ENCODE measurements at places on chromosomes 2 and 18.
A peak's percentile ranks its signal among the peaks of the same experiment; 100 is the strongest.

- DNase-seq, result no peak
These were observed 804.4 kb downstream of the SATB2 start for GRCh38 chr2:198653311-198653710.

DNA sequence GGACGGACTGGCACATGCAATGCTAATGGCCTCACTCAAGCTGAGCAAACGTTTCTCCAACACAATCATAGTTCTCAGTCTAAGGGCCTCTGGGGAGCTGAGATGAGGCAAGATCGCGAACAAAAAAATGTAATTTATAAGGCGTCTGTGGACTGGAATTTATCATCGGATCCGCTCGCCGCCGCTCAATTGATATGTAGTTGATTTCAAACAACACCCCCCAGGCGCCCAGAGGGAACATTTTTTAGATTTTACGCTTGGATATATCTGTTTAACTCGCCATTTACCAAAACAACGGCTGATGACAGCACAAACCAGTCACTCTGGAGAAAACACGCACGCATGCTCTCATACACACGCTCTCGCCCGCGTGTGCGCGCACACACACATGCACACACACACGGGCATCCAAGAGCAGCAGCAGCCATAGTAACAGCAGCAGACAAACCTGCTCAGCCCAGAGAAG, 335.8 kb downstream of the SMAD2 start:
- no peak for DNase-seq

DNA sequence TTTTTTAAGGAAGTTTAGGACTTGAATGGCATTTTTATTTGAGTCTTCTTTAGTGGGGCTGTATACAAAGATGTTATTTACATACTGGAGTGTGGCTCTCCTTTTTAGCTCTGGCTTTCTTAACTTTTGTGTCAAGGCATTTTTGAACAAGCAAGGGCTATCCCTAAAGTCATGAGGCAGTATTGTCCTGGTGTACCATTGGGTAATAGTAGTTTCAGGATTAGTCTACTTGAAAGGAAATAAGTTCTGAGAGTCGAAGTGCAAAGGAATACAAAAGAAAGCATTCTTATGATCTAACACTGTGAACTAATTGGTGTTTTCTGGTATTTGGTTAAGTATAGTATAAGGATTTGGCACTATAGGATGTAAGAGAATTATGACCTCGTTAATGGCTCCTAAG, 1.9 kb upstream of the CYP27A1 start:
- DNase-seq, result no peak

- DNase-seq, result no peak
These were observed 82.7 kb upstream of the SLC35G4 start for GRCh38 chr18:11526675-11527074.

DNA sequence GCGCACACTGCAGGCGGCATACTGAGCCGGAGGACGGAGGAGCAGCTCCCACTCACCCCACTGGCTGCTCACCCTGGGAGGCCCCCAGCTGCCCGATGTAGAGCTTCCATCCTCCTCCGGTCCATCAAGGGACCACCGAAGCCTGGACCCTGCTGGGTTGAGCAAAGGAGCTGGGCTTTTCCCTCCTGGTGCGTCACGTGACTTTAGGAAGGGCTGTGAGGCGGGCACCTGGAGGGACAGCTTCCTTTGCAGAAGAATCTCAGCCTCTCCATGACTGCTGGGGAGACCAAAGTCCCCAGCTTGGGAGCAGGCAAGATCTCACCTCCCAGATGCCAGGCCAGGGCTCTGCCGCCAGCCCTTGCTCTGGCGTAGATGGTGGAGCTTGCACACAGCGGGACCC, 102.7 kb downstream of the TWIST2 start:
- DNase-seq, result peak; percentile 28

DNA sequence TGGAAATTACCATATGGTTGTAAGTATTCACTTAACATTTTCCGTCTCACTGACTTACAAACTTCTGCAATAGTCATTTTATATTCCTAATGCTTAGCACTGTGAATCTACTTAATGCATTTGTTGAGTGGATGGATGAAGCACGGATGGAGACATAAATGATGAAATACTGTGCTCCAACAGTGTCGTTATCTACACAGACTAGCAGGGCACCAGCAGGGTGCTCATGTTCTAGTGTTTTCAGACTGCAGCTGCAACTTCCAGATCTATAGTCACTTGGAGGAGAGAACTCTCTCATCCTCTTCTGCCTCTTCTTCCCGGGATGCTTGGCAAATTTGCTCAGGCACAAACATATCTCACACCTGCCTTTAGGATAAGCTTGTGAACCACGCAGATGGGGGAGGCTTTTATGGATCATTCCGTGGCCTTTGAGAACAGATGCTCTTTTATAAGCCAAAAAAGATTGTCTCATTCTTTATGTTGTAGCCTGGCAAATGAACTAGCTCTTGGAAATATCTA, 797.7 kb downstream of the MBD2 start:
- DNase-seq, result no peak

- DNase-seq, result no peak
These were observed 134.0 kb upstream of the HDAC4 start for GRCh38 chr2:239534581-239535412.

DNA sequence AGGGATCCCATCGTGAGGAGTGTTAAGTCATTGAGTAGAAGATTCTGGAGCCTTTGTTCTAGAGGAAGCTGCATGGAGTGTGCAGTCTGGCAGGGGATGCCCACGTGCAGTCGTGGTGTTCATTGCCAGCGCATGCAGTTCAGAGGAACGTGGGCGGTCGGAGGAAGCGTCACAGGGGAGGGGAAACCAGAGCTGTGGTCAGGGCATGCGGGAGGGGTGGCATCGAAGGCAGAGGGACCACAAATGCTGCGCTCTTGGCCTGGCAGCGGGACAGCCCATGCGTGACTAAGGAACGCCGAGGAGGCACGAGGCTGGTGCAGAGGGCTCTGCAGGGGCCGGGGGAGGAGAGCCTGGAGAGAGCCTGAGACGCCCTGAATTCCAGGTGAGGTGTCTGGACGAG, 141.1 kb downstream of the KLHL29 start:
- DNase-seq, result no peak

GRCh38 chr18:7317804-7318231, 86.9 kb downstream of the LRRC30 start:
- no peak for DNase-seq

DNA sequence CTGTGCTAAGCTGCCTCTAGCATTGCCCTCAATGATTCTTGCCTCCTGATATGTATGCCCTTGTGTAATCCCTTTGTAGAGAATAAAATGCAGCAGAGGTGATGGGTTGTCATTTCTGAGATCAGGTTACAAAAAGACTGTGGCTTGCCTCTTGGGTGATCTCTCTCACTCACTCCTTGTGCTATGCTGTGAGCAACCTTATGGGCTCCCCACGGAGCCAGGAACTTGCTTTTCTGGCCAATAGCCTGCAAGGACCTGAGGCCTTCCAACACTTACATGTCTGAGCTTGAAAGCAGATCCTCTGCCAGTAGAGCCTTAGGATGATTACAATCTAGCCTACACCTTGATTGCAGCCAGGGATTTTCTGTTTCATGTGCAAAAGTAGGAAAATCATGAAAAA, 123.1 kb upstream of the XIRP2 start:
- peak; percentile 58 for DNase-seq

DNA sequence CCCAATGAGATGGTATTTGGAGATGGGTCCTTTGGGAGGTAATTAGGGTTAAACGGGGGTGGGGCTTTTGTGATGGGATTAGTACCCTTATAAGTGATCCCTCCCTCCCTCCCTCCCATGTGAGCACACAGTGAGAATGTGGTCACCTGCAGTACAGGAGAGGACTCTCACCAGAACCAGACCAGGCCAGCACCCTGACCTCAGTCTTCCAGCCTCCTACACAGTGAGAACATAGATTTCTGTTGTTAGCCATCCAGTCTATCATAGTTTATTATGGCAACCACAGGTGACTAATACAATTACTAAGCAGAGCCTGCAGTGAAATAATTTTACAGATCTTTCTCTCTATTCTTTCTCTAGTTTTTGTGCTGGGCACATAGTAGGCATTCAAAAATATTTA, 137.7 kb upstream of the PKDCC start:
- no peak for DNase-seq

DNA sequence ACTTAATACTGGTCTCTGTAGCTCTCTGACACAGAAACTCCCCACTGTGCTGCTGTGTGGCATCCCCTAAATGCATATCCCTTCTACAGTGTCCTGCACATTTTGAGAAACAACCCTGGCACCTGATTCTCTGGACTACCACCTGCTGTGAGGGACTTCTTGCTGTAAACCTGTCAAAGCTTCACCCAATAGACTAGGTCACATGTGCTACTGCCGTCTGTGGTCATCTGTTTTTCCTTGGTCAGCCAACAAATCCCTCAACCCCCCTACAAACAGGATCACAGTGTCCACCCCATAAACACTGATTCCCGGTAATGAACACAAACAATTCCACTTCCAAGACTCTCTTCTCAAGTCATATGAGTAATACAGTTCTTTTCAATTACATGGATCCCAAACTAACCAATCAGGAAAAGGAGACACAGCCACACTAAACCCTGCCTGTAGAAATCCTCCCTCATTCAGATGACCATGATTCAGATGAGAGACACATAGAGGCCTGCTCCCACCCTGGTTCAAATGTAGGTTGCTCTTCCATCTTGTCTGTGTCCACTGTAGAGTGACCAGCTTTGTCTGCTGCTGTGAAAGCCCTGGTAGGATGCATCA, 1157.4 kb downstream of the RPIA start:
- no peak for DNase-seq

GRCh38 chr2:168090366-168091135, 156.8 kb downstream of the STK39 start:
- DNase-seq, result no peak

DNA sequence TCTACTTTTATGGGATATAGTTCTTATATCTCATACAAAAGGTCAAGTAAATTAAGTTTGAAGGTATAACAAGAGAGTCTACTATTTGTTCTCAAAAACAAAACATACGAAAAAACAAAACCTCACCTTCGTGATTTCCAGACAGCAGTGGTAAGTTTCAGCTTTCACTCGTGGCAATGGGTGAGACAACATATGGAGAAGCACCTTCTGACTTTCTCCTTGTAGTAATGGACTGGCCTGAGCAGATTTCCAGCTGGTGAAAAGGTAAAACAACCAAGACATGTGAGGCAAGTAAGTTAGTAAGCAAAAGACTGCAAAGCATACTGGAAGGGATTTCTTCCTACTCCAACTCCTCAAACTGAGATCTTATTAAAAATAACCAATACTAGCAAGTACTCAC, 39.6 kb downstream of the RTTN start:
- no peak for DNase-seq

DNA sequence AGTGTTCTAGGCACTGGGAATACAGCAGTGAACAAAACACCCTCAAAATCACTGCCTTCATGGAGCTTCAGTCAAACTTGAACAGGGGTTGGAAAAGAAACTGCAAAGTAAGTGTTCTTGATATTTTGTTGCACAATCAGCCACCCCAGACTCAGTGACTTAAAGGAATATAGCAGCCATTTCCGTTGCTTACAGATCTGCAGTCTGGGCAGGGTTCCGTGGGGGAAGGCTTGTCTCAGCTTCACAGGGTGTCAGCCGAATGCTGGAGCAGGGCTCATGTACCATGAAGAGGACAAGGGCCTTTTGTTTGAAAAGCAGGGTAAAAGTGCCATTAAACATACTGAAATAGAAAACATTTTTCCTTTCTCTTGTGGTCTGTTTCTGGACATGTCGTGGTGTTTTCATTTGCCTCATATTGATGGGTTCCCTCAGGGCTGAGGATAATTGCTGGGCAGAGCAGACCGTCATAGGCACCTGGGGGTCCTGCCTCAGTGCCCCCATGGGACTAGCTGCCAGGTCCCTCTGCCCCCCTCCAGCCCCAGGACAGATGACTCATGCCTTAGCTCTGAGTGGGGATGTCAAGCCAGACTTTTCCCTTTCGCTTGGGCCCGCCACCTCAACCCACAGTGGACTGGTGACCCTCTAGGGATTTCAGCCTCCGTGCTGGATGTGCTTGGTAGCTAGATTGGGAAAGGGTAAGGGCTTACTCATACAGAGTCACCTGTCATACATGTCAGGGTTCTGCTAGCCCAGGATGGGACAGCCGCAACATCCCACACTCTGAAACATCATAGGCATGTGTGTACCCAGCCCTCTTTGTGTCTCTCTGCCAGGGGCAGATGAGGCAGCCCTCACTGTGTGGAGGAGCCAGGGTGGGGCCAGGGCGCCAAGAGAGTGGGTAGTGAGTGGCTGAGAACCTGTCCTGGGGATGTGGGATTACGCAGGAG, 96.5 kb downstream of the PTPRM start:
- DNase-seq, result no peak

DNA sequence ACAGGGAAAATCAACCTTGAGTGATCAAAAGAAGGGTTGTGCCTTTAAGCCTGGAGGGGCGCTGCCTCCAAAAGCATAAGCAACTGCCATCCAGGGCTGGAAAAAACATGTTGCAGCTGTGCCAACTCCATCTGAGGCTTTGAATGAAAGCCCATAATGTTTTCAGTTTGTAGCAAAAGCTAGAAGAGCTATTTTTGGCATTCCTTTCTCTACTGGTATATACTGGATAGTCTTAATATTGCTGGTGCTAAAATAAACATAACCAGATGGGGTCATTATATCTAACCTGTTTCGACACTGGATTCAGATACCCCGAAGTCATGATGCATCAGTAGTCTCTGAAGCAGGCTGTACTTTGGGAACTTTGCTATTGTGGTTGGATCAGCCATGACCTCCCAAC, 25.1 kb downstream of the ANXA4 start:
- DNase-seq, result no peak

GRCh38 chr18:55351241-55351691, 236.7 kb downstream of the TCF4 start:
- no peak for DNase-seq

DNA sequence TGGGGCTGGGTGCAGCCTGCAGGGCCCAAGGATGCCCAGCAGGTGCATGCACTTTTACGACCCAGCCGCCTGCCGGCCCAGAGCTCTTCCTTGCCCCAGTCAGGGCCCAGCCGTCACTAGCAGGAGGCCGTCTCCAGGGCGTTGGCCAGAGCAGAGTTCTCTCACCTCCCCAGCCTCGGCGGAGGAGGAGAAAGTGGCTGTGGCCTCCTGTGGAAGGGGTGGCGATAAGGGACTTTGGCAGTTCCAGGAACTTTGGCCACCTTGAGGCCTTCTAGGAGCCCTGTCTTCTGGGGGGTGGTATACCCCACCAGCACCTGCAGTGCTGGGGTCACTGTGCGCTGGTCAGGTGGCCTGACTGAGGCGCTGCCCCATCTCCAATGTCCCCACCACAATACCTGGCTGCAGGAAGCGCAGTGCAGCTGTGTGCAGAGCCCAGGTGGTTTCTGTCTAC, 22.0 kb downstream of the NPPC start:
- DNase-seq, result no peak

DNA sequence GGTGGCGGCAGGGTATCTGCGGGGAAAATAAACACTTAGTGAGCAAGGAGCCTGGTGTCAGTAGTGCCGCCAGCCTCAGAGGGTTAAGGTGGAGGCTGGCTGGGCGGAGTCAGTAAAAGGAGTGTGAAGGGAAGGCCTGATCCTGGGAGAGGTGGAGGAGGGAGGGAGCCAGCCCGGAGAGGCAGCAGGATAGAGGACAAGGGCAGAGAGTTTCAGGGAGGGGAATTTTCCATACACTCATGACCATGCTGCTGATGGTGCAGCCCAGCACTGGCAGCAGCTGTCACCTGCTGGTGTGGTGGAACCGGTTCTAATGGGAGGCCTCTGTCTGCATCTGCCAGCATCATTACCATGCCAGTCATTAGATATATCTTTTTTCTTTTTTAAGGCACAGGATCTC, 2.0 kb upstream of the TEX44 start:
- peak; percentile 69 for DNase-seq

GRCh38 chr2:29309090-29310029, 194.1 kb downstream of the CLIP4 start:
- peak; percentile 64 for DNase-seq
